ENCODE measurements at places on chromosomes 2 and 18. TPM values are rescaled to one million over a fixed set of nuclear protein-coding genes. Genes with fewer than 3 reads are reported as not detected.
A peak's percentile ranks its signal among the peaks of the same experiment; 100 is the strongest.

Gene HMSD
- not detected for total RNA-seq

DNA sequence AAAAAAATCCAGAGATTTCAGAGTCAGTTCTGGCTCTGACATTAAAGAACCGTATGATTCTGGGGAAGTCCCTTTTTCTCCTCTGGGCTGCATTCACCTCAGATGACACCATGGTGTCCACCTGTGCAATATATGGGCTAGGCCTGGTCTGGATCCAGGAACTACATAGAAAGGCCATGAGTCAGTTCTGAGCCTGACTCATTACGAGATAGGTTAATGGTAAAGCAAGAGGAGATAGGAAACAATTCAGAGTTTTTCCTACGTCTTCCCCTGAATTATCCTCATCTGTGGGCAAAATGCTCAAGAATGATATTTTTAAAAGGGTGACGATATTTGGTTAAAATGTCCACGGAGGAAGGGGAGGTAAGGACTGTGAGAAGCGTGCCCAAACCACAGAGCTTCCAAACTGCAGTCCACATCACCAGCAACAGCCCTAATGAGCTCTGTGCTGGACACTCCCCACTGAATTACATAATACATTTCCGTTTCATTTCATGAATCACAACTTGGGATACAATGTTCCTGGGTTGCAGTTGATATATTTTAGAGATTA, 180.1 kb upstream of the OSR1 start:
- no peaks in the 10 kb centered on the region for H3K4me1 ChIP-seq
- H3K27ac ChIP-seq: no peak overlapping the region
- DNase-seq: no peak
- H3K4me3 ChIP-seq: no peak overlapping the region
- H3K27me3 ChIP-seq: no peaks in the 10 kb centered on the region

Gene MAL
- total RNA-seq: 19.3 TPM

DNA sequence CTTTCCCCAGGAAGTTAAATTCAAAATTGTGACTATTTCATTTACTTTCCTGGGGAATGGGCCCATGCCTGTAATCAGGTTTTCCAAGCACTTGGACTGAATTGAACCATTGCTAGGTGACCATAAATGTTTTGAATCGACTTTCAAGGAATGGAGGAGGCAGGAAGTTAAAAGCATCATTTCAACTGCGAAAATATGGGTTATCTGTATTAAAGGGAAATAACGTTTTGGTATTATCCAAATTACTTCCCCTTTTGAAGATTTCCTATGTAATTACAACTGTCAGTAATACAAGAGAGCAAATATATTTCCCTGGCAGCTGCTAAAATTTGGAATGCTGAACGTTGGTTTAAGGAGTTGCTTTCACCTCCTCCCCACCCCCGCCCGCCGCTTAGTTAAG, 19.0 kb downstream of the PNO1 start:
- DNase-seq: no peak
- no peak overlapping the region for H3K4me3 ChIP-seq

DNA sequence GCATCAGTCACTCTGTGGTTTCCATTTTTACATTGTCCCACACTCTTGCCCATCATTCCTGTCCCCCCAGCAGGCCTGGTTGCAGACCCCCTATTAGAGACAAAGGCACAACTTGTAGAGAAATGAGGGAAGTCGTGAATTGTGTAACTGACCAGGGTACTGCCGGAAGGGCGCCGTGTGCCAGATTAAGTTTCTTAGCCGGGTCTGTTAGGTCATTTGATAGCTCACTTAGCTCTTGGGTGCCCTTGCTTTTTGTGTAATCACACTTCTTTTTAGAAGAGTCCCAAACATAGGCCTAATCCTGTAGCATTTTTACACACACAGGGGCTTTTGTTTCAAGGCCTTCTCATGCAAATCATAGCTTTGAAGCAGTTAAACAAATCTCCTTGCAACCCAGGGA, 87.2 kb downstream of the CTAGE1 start:
- no peak for DNase-seq
- H3K4me1 ChIP-seq: no peaks in the 10 kb centered on the region
- H3K4me3 ChIP-seq: no peak overlapping the region
- no peaks in the 10 kb centered on the region for H3K36me3 ChIP-seq

DNA sequence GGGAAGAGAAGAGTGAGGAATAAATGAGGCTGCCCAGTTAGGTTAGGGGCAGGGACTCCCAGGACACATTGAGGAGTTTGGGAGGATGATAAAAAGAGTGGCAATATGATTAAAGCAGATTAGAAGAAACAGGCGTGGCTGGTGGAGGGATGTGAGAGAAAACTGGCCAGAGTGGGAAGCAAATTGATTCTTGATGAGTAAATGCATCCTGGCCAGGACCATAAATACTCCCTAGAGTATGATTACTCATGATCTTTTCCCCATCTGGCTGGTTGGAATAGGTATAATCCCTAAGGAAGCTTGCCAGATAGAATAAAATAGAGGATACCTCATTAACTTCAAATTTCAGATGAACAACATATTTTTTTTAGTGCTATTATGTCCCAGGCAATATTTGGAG, 21.5 kb upstream of the DAW1 start:
- DNase-seq: no peak
- no peaks in the 10 kb centered on the region for H3K36me3 ChIP-seq
- no peaks in the 10 kb centered on the region for H3K27me3 ChIP-seq

GRCh38 chr2:188701836-188702235, 272.3 kb upstream of the COL3A1 start:
- H3K4me3 ChIP-seq: no peak overlapping the region
- H3K4me1 ChIP-seq: no peaks in the 10 kb centered on the region
- no peaks in the 10 kb centered on the region for H3K36me3 ChIP-seq
- DNase-seq: no peak
- no peak overlapping the region for H3K27ac ChIP-seq
- no peaks in the 10 kb centered on the region for H3K27me3 ChIP-seq

GRCh38 chr2:164028814-164029534, 293.2 kb upstream of the FIGN start:
- no peak for DNase-seq
- H3K4me1 ChIP-seq: no peaks in the 10 kb centered on the region
- H3K27ac ChIP-seq: no peak overlapping the region
- H3K36me3 ChIP-seq: no peaks in the 10 kb centered on the region
- H3K27me3 ChIP-seq: no peaks in the 10 kb centered on the region

DNA sequence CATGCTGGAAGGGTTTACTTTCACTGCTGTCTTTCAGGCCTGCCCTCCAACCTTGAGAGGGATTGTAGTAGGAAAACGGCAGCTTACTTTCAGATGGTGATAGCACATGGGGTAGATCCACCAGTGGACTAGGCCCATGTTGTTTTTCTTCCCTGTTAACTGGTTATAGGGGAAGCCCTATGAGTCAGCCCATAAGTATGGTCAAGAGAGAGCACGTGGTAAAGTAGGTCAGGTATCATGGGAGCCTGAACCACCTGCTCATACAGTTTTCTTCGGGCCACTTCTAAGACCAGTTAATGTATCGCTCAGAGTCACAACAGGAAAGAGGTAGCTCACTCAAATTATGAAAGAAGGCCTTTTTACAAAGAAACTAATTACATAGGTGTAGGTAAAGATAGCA, 33.0 kb downstream of the PDK1 start:
- no peaks in the 10 kb centered on the region for H3K4me1 ChIP-seq
- no peaks in the 10 kb centered on the region for H3K36me3 ChIP-seq
- no peak for DNase-seq
- H3K27ac ChIP-seq: no peak overlapping the region

DNA sequence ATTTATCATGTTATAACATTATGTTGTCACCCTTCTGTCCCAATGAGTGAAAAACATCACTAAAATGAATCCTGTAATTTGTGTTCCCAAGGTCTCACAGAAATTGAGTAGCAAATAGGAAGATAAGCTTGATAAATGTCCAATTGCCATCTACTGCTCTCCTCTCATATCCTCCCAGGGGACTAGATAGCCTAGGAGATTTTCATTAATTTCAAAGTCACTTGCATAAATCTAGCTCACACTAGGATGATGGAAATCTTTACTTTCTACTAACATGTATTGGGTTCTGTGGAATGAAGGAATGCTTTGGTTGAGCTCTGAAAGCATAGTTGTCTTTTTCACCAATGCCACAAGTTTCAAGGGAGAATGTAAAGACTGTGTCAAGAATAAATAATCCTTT, 605.5 kb upstream of the CDH7 start:
- H3K4me1 ChIP-seq: no peaks in the 10 kb centered on the region
- no peak overlapping the region for H3K27ac ChIP-seq
- no peaks in the 10 kb centered on the region for H3K27me3 ChIP-seq
- H3K36me3 ChIP-seq: no peaks in the 10 kb centered on the region

DNA sequence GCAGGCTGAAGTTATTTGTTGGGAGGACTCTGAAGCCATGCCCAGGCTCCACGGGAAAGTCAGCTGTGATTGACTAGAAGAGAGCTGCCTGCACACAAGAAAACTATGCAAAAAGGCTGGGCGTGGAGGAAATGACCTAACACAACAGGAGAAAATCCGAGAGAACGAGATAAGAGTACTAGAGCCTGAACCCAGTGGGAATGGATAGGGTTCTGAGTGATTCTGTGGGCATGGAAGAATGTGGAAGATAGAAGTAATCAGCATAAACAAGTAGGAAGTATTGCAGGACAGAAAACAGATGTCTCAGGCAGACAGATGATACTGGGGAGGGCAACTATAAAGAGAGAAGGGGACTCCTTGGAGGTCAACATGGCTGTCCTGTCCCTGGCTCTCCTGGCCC, 12.1 kb upstream of the COPS8 start:
- no peaks in the 10 kb centered on the region for H3K27me3 ChIP-seq
- no peaks in the 10 kb centered on the region for H3K36me3 ChIP-seq
- H3K4me3 ChIP-seq: no peak overlapping the region
- no peaks in the 10 kb centered on the region for H3K4me1 ChIP-seq
- DNase-seq: no peak
- H3K27ac ChIP-seq: no peak overlapping the region

DNA sequence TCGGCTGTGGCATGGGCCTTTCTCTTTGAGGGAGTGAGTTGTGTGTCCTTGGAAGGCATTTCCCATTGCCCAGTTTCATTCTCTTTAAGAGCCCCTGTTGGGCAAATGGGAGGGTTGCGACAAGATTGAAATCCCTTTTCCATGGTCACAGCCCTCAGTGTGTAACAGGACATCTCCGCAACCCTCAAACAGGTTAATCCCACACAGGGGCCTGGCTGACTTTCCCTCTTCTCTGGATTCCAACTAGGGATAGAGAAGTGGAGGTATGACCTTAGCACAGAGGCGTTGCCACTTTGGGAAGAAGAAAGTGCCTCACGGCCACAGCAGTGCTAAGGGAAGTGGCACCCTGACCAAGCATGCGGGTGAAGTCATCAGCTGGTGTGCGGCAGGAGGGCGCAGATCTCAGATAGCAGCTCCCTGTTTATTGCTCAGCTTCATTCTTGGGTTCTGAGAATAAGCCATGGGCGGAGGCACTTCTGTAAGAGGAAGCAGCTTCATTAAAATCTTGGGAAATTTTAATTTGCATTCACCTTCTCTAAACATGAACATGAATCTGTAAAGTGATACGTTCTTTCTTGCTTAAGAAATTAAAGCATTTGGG, 256.5 kb downstream of the GBX2 start:
- no peaks in the 10 kb centered on the region for H3K4me1 ChIP-seq
- H3K27ac ChIP-seq: no peak overlapping the region
- H3K27me3 ChIP-seq: no peaks in the 10 kb centered on the region
- H3K36me3 ChIP-seq: no peaks in the 10 kb centered on the region
- DNase-seq: no peak
- no peak overlapping the region for H3K4me3 ChIP-seq

DNA sequence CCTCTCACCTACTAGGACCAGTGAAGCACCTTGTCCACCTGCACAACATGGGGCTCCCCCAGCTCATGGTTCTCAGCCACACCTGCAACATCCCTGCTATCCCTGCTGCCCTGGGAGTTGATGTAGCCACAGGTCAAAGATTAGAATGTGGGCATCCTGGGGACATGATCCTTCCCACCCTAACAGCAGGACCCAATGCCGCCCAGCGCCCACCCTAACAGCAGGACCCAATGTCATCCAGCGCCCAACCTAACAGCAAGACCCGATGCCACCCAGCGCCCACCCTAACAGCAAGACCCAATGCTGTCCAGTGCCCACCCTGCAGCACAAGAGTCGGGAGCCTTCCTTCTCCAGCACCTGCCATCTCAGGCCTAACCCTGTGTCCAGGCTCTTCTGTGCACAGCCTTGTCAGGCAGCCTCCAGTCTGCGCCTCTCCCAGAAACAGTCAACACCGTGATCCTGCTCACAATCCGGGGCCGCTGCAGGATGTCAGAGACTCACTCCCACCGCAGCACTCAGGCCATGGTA, 237.3 kb upstream of the SALL3 start:
- no peaks in the 10 kb centered on the region for H3K36me3 ChIP-seq
- no peak overlapping the region for H3K4me3 ChIP-seq
- peaks cover 9% of the 10 kb centered on the region for H3K4me1 ChIP-seq
- no peak for DNase-seq
- H3K27me3 ChIP-seq: no peaks in the 10 kb centered on the region
- no peak overlapping the region for H3K27ac ChIP-seq

DNA sequence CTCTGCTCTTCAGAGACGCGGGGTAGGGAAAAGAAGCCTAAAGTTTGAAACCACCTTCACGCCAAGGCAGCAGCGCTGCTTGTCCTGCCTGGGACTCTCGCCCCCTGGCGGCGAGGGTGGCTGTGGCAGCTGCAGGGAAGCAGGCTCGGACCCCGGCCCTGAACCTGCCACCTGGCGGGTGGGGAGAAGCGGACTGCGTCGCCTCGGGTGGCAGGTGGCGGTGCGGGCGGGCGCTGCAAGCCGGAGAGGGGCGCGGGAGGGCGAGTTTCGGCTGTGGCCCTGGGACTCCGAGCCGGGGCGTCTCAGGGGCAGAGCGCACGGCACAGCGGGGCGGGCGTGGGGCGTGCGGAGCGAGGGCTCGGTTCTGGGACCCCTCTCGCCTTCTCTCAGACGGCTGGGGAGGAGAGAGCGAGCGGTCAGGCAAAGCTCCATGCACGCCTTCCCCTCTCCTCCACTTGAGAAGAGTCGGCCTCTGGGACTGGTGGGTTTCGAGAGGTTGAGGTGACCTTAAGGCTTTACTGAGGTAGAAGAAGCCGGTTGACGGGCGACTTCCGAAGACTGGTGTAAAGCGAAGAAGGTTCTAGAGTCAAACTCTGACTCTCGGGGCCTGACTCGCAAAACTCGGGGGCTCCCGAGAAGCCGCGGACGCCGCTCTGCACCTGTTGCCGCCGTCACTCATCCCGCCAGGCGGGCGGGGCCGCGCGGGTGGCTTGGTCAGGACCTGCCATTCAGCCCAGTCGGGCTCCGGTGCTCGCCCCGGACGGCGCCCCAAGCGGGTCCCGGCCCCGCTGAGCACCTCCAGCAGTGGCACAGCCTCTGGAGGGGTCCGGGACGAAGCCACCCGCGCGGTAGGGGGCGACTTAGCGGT, 1.1 kb upstream of the BOLL start:
- H3K27ac ChIP-seq: no peak overlapping the region
- DNase-seq: peak; percentile 35
- H3K27me3 ChIP-seq: peaks cover 4% of the 10 kb centered on the region
- no peaks in the 10 kb centered on the region for H3K36me3 ChIP-seq
- H3K4me1 ChIP-seq: peaks cover 11% of the 10 kb centered on the region

GRCh38 chr2:121298476-121298875, 13.5 kb upstream of the TFCP2L1 start:
- no peaks in the 10 kb centered on the region for H3K36me3 ChIP-seq
- no peak for DNase-seq
- H3K4me1 ChIP-seq: peaks cover 1% of the 10 kb centered on the region
- no peaks in the 10 kb centered on the region for H3K27me3 ChIP-seq

Measured in thyroid gland (tissue), 4 donors.